ACHN (cell line): ENCODE measurements at places on chromosomes 5 and 9.
A peak's percentile ranks its signal among the peaks of the same experiment; 100 is the strongest.

DNA sequence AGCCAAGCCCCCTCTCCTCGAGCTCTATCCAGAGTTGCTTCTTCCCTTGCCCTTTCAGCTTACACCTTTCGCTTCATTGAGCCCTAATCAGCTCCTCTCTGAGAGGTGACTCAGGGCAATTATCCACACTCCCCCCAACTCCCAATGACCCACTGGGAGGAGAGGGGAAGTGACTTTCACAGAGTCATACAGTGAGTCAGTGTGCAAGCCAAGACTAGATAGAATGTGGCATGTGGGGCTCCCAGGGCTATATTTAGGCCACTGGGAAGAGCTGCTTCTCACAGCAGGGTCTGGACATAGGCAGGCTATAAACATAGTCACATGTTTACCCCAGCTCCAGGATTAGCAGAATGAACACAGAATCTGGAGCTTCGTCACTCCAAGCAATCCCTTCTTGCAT is 57.4 kb downstream of the NRG2 start:
- DNase-seq: peak; percentile 80

GRCh38 chr9:135299651-135300345 is 179.8 kb upstream of the PPP1R26 start:
- no peak for DNase-seq

- DNase-seq: peak; percentile 63
Observed at GRCh38 chr9:119375892-119376291, 6.7 kb upstream of the BRINP1 start.

DNA sequence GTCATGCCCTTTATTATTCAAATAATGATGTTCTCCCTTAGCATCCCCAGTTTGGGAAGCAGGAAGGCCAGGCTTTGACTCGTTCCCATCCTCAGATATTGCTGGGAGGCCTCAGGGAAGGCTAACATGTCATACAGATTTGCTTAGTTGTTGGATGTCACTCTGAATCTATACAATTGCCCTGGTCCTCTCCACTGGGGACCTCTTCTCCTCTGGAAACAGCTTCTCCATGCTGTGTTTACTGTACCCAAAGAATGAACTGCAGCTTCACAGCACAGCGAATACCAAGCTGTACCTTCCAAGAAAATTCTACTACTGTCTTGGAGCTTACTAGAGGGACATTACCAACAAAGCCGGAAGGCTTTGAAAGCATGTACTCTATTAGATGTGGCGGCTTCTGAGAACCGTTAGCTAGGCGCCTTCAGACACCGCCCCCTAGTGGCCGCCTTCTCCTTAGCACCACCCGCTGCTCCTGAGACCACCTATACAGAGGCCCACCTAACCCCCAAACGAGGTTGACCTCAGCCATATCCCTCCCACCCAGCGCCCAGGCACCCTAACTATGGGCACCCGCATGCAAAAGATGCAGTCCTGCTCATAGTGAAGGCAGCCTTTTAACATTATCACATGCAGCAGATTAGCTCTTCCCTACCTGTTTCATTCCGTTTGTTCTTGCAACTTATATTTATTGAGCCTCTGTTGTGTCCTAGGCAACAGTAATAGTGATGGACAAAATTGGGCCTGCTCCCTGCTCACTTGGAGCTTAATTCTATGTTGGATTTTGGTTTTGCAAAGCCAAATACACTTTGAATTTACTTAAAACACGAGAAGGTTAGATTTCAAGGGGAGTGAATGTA is 34.9 kb upstream of the FOXI1 start:
- no peak for DNase-seq

DNA sequence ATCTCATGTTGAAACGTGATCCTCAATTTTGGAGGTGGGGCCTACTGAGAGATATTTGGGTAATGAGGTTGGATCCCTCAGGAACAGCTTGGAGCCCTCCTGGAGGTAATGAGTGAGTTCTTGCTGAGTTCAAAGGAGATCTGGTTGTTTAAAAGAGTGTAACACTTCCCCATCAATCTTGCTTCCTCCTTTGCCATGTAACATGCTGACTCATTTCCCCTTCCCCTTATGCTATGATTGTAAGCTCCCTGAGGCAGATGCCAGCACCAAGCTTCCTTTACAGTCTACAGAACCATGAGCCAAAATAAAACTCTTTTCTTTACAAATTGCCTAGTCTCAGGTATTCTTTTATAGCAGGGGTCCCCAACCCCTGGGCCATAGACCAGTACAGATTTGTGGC is 352.3 kb downstream of the SLCO4C1 start:
- no peak for DNase-seq

GRCh38 chr9:27535701-27536118 is 6.1 kb upstream of the MOB3B start:
- no peak for DNase-seq

DNA sequence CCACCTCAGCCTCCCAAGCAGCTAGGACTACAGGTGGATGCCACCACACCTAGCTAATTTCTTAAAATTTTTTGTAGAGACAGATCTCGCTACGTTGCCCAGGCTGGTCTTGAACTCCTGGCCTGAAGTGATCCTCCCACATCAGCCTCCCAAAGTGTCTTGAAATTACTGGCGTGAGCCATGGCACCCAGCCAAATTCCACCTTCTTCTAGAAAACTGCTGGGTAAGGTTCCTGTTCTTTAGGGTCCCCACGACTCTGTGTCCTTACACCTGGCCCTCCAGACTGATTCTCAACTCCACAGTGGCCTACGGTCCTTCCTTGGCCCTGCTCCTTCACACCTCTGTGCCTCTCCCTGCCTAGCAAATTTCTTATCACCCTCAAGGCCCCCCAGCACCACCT is 1.9 kb downstream of the MAPK9 start:
- DNase-seq: no peak

DNA sequence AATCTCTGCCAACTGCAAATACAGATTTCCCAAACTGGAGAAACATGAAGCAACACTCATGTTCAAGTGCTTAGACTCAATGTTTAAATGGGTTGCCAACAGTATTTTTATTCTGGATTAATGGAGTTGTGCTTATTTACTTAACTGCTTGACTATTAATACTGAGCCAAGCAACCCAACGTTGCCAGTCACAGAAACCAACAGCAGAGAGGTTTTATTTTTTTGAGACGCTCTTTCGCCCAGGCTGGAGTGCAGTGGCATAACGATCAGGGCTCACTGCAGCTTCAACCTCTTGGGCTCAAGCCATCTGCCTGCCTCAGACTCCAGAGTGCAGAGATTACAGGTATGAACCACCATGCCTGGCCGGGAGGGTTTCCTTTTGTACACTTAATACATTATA is 8.5 kb upstream of the TMEM268 start:
- no peak for DNase-seq

GRCh38 chr5:71887680-71888079 is 168.6 kb downstream of the CARTPT start:
- DNase-seq: peak; percentile 79

DNA sequence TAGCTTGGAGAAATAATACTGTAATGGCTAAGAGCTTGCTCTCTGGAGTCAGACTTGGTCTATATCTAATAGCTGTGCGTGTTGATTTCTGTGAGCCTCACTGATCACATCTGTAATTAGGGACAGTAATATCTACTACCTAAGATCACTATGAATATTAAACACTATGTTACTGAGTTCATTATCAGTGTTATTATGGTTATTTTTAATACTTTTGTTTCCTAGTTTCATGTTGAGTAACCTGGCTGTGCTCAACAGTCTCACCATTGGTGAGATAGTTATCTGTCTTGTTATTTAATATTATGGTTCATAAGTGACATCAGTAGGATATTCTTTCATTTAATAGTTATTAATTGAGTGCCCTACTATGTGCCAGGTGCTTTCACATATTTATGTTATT is 22.4 kb upstream of the CAVIN4 start:
- DNase-seq: no peak

GRCh38 chr9:114076237-114077161 is 1.6 kb downstream of the AMBP start:
- DNase-seq: no peak

GRCh38 chr9:110078604-110079003 is 129.4 kb downstream of the C9orf152 start:
- DNase-seq: no peak
